ENCODE measurements at places on chromosomes 16 and 17.

DNA sequence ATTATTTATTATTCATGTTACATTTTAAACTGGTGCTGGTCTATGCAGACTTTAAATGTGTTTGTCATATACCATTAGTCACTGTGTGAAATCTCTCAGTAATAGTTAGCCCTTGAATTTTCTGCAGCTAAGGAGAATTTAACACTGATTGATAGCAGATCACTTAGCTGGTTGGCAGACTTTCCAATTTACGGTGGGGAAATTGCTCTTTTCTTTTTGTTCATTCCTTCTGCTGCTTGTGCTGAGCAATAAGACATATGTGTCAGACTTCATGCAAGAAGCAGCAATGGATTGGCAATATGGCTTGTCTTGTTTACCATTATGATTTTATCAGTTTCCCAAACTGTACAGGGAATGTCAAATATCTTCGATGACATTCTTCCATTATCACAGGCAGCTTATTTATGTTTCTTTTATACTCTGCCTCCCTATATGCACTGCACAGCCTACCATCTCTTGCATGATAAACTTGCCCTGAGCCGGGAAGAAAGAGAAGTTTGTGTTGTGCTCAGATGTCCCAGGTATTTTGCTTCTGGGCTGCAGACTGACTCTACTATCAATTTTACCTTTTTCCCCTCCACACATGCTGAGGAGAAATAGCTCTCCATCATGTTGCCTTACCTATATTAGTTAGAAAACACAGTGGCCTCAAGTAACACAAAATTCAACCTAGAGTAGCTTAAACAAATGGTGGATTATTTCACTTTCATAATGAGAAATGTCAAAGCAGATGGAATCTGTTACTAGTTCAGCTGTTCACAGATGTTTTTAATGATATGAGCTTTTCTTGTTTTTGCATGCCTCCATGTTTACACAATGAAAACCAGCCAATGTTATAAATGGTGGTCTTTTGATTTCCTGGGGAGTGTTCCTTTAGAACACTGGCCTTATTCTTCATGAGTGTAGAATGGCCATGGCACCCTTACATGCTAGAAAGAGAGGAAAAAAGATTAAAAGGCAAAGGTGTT lies 968.1 kb upstream of the GOT2 start:
- H3K4me1 ChIP-seq: peaks cover 16% of the 10 kb centered on the region
- no peak overlapping the region for H3K4me3 ChIP-seq
- no peaks in the 10 kb centered on the region for H3K27me3 ChIP-seq
- no peaks in the 10 kb centered on the region for H3K36me3 ChIP-seq

GRCh38 chr17:64063088-64063487 lies 42.7 kb upstream of the ICAM2 start:
- no peak for DNase-seq
- H3K4me3 ChIP-seq: no peak overlapping the region
- peaks cover 27% of the 10 kb centered on the region for H3K4me1 ChIP-seq
- peak overlapping the region; percentile 35 for H3K27ac ChIP-seq
- peaks cover 1% of the 10 kb centered on the region for H3K27me3 ChIP-seq

- H3K36me3 ChIP-seq: no peaks in the 10 kb centered on the region
- H3K4me3 ChIP-seq: no peak overlapping the region
- H3K27me3 ChIP-seq: peaks cover 36% of the 10 kb centered on the region
These were observed 2.9 kb upstream of the KCNH6 start for GRCh38 chr17:63519972-63520882.

- H3K36me3 ChIP-seq: no peaks in the 10 kb centered on the region
- no peaks in the 10 kb centered on the region for H3K27me3 ChIP-seq
- no peak overlapping the region for H3K27ac ChIP-seq
- DNase-seq: no peak
- H3K4me3 ChIP-seq: no peak overlapping the region
These were observed 250.8 kb upstream of the SOX9 start for GRCh38 chr17:71869841-71870545.

DNA sequence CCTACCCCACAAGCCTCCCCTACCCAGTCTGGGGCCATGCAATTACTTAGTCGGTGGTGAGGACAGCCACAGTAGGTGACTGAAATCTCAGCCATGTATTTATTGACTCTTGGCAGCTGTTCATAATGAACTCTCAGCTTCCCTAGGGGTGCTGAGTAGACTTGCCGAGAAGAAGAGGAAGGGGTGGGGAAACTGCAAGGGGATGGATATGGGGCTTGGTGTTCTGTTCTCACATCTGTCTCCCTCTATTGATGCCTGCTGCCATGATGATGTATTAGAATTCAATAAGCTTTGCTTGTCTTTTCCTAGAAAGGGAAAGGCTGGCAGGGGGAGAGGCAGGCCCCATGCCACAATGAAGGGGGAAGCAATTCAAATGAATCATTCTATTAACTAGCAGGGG lies 112.9 kb downstream of the GP2 start:
- H3K27ac ChIP-seq: no peak overlapping the region
- no peak for DNase-seq
- H3K4me3 ChIP-seq: no peak overlapping the region
- H3K27me3 ChIP-seq: no peaks in the 10 kb centered on the region
- no peaks in the 10 kb centered on the region for H3K4me1 ChIP-seq

- no peak overlapping the region for H3K4me3 ChIP-seq
- no peaks in the 10 kb centered on the region for H3K36me3 ChIP-seq
- H3K4me1 ChIP-seq: no peaks in the 10 kb centered on the region
- no peak for DNase-seq
These were observed 430.5 kb downstream of the RBFOX1 start for GRCh38 chr16:7763111-7763510.

DNA sequence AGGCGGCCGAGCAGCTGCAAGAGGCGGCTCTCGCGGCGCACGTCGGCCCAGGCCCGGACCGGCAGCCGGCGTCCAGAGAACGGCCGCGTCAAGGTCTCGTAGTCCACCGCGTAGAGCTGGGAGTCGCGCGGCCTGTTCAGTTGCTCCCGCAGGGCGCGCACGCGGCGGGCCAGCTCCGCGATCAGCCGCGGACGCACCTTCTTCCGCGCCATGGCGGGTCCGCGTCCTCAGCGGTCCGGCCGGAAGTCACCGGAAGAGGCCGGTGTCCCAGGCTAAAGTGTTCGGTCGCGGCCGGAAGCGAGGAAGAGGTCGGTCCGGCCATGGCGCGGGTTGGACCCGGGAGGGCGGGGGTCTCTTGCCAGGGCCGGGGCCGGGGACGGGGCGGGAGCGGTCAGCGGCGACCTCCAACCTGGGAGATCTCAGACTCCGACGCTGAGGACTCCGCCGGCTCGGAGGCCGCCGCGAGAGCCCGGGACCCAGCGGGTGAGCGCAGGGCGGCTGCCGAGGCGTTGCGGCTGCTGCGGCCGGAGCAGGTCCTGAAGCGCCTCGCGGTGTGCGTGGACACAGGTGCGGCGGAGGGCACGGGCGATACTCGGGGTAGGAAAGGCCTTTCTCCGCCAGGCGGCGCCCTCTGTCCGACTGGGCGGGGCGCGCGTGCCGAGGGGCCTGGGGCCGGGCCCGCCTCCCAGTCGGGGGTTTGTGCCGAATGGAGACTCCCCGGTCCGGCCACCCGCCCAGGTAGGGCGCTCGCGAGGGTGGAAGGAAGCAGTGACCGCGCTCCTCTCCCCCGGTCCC lies at the start of gene MRPS34:
TSS of gene MRPS34 (minus strand) at position 227 of the 795 bp plus-strand sequence. CDS start at position 212, 15 bp downstream.
- H3K36me3 ChIP-seq: peaks cover 8% of the 10 kb centered on the region
- peak within 1 kb of the TSS; percentile 93 for H3K27ac ChIP-seq
- peak within 1 kb of the TSS; percentile 95 for H3K4me3 ChIP-seq

DNA sequence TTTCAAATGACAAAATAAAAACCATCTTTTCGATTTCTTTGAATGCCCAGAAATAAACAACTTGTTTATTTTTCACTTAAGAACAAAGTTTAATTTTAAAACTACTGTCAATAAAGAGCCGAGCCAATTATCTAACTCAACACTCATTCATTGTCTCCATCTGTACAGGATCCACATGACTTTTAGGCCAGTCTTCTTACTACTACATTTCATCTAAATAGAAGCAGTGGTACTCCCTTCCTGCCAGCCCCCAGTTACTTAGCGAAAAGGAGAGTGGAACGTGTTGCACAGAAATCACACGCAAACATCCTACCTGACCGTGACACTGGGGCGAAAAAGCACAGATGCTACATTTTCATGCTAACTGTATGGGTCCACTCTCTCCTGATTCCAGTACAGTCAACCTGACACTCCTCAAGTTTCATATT lies 1.2 kb downstream of the GNA13 start:
- H3K4me3 ChIP-seq: peak overlapping the region; percentile 99
- no peaks in the 10 kb centered on the region for H3K27me3 ChIP-seq
- no peak for DNase-seq
- H3K27ac ChIP-seq: peak overlapping the region; percentile 88
- peaks cover 28% of the 10 kb centered on the region for H3K4me1 ChIP-seq

Data from HFFc6 (cell line).